ENCODE measurements at places on chromosomes 7 and 10.

- no peak for DNase-seq
Measured at GRCh38 chr7:121337398-121337797, 8.6 kb downstream of the WNT16 start.

GRCh38 chr10:124677293-124677699 lies 66.9 kb downstream of the FAM53B start:
- DNase-seq, result no peak

- no peak for DNase-seq
Measured at GRCh38 chr10:7433861-7434260, 23.0 kb upstream of the SFMBT2 start.

GRCh38 chr10:64103750-64104470 lies 582.7 kb downstream of the REEP3 start:
- no peak for DNase-seq

GRCh38 chr7:35036361-35037171 lies 719 bp downstream of the DPY19L1 start:
- peak; percentile 37 for DNase-seq

- DNase-seq, result no peak
Measured at GRCh38 chr10:50286517-50286916, 35.2 kb upstream of the ASAH2 start.

DNA sequence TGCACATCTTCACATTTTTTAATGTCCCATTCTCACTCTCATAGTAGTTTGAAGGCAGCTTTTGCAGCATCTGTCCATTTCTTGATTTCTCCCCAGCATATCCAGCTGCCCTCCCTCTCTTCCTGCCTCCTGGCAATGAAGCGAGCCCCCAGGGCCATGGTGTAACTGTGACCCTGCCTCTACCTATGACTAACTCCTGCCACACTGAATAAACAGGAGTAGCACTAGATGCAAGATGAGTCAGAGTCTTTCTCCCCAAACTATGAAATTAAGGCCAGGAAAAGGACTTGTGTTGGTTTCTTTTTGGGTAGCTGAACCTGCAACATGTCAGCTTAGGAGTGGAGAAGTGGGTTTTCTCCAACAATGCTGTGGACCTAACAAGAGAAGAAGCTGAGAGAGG lies 329.0 kb downstream of the RNLS start:
- DNase-seq, result peak; percentile 4

- no peak for DNase-seq
Measured at GRCh38 chr7:137816696-137817320, 30.0 kb downstream of the DGKI start.
